ENCODE measurements at places on chromosomes 13 and 19.
A peak's percentile ranks its signal among the peaks of the same experiment; 100 is the strongest.

DNA sequence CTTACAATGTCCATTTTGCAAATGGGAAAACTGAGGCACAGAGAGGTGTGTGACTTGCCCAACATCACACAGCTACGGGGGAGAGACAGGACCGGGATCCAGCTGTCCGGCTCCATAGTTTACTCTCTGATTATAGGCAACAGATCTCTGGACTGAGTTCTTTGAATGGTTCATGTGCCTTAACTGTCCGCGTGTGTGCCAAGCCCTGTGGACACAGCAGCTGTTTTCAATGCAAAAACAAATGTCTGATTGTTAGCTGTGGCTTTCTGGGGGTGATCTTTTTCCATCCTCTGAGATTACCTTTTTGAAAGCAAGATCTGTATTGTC is 94.1 kb downstream of the KL start:
- no peak for DNase-seq

DNA sequence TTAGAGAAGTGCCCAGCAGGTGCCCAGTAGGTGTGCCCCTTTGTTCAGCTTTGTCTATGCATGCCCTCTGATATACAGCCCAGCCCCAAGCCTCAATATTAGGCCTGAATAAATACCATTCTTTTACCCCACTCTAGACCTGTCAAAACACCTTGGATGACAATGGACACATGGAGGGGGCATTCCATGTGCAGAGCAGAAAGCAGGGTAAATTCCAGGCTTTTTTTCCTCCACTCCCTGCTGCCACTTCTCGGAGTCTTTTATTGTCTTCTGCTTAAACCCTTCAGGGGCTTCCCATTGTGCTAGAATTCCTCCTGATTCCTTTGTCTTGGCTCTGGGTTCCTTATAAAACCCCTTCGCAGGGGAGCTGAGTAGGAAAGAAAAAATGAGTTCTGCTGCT is 5.8 kb upstream of the FRY start:
- DNase-seq, result no peak

- DNase-seq, result no peak
These were observed 40.0 kb upstream of the TPP2 start for GRCh38 chr13:102556806-102557205.

GRCh38 chr13:35557475-35557874 is 81.0 kb upstream of the MAB21L1 start:
- no peak for DNase-seq

DNA sequence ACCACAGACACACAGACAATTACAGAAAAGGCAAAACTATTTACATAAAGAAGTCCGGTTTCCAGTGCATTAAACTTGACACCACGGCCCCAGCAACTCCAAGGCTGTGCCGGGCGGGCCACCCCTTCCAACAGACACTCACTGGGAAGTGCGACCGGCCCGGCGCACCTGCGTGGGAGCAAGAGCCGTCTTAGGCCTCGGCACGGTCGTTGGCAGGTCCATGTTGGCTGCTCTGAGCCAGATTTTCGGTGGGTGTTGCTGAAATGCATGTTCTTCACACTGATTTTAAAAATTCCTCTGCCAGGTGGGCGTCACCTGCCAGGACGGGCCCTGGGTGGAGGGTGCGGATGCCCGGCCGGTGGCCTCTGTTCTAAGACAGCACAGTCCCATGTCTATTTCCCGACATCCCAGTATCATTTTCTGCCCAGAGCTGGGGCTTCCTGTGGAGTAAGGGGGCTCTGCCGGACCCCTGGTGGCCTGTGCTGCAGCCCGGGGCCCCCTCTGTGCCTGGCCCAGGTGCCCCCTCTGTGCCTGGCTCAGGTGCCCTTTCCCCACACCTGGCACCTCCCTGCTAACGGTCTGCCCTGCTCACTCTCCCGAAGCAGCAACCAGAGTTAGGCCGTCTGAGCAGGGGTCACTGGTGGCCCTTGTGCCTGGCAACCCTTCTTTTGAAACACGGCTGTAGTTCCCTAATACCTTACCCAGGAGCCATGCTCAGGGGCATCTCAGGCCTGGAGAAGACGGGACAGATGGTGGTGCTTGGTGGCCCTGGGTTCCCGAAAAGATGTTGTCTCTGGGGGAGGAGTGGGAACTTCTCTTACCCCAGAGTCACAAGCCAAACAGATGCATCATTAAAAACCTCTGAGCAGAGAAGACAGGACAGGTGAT is 9.2 kb downstream of the TMEM255B start:
- no peak for DNase-seq

- DNase-seq, result peak; percentile 61
These were observed 27.6 kb downstream of the MYO9B start for GRCh38 chr19:17103177-17103576.

- DNase-seq, result no peak
These were observed 33.1 kb downstream of the DHRS12 start for GRCh38 chr13:51770681-51771417.

DNA sequence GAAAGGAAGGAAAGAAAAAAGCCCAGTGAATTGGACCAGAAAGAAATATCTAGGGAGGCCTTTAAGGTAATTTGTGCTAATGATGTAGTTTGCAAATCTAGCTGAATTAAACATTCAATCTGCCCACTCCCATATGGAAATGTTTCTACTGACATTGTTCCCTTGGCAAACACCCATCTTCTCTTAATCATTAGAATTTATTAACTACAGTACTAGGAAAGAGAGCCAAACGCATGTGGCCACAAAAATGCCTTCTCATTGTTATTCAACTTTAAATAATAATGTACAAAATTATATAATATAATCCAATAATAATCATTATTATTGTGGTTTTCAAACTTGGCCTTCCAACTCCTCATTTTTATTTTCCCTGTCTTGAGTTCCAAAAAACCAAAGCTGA is 234.7 kb downstream of the NHLRC3 start:
- no peak for DNase-seq

DNA sequence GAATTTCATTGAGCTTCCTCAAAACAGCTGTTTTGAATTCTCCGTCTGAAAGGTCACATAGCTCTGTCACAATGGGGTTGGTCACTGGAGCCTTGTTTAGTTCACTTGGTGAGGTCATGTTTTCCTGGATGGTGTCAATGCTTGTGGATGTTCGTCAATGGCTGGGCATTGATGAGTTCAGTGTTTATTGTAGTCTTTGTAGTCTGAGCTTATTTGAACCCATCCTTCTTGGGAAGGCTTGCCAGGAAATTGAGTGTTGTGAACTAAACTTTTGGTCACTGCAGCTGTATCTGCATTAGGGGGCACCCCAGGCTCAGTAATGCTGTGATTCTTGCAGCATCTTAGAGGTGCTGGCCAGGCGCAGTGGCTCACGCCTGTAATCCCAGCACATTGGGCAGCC is 22.0 kb downstream of the BLOC1S3 start:
- DNase-seq, result peak; percentile 63

- DNase-seq, result peak; percentile 4
These were observed 2815.8 kb downstream of the PCDH9 start for GRCh38 chr13:64414381-64414780.

DNA sequence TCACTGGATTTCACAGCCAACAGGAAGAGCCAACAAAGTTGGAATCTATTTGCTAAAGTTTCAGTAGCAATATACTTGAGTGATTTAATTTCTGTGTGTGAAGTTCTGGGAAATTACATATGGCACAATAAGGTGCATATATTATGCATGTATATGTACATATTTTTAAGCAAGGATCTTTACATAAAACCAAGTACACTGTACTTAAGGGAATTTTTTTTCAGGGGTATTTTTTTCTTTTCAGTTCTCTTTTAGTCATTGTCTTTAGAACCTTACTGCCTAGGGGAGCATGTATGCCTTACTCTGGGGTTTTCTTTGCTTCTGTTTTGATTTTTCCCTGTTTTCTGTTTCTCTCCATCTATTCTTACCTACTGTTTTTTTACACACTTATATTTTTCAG is 7.4 kb downstream of the RAP2A start:
- no peak for DNase-seq

GRCh38 chr19:12092956-12093355 is 28.4 kb downstream of the ZNF844 start:
- DNase-seq, result peak; percentile 16

DNA sequence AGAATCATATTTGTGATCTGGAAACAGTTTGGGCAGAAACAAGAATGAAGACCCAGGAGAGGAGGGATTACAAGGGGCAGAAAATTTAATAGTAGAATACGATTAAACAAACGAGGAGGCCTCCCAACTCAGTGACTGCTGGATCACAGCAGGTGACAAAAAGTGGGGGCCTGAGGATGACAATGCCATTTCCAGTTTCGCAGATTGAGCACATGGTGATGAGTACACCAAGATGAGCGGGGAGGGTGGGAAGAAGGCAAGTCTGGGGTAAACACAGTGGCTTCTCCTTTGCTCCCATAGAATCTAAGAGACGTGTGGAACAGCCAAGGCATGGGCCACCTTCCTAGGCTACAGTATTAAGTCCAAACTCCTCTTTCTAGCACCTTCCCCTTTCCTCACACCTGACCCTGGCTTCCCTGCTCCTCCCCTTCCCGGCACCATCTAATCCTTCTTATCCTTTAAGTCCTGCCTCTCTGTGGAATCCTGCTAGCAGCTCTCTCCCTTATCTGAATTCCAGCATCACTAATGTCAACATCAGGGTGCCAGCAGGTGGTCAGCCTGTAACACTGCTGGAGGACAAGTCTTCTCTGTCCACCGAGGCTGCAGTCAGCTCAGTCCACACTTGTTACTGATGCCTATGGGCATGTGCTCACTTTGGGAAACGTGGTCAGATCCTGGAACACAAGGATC is 13.5 kb downstream of the ATP7B start:
- DNase-seq, result no peak

- DNase-seq, result peak; percentile 94
These were observed 26.9 kb downstream of the GAS6 start for GRCh38 chr13:113836768-113837559.

DNA sequence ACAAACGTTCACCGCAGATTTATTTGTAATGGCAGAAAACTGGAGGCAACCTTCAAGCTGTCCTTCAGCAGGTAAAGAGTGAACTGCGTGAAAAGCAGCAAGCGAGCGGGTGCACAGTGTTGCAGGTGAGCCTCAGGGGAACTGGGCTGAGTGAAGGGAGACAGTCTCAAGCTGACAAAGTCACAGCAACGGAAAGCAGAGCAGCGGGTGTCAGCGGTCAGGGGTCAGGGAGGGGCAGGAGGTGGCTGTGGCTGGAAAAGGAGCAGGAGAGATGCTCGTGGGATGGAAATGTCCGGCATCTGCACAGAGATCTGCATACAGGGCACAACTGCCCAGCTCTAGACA is 8.5 kb upstream of the RASA3 start:
- no peak for DNase-seq

DNA sequence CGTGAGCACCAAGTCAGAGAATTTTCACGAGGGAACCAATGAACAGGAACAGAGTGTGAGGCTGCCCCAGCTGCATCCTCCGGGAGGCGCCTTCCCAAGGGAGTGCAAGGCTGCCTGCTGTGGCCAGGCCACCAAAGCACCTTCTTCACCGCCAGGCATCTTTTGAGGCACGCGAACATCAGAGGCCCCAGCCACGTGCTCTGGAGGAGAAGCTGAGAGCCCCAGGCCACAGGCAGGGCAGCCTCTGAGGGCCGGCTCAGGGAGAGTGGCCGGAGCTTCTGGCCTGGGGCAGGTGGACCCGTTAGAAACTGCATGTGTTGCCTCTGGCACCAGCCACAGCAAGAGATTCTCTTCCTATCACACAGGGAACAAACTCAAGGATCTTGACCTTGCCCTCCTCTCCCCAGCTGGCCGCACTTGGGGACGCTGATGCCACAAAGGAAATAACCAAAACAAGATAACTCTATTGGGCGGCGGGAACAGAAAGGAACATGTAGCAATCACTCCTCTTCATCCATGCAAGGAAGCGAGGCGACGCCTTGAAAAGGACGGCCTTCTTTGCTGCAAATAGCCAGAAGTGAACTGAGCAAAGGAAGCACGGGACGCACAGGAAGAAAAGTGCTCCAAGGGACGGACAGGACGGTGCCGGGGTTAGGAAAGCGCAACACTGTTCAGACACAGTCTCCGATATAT is 19.9 kb downstream of the GAS6 start:
- no peak for DNase-seq

DNA sequence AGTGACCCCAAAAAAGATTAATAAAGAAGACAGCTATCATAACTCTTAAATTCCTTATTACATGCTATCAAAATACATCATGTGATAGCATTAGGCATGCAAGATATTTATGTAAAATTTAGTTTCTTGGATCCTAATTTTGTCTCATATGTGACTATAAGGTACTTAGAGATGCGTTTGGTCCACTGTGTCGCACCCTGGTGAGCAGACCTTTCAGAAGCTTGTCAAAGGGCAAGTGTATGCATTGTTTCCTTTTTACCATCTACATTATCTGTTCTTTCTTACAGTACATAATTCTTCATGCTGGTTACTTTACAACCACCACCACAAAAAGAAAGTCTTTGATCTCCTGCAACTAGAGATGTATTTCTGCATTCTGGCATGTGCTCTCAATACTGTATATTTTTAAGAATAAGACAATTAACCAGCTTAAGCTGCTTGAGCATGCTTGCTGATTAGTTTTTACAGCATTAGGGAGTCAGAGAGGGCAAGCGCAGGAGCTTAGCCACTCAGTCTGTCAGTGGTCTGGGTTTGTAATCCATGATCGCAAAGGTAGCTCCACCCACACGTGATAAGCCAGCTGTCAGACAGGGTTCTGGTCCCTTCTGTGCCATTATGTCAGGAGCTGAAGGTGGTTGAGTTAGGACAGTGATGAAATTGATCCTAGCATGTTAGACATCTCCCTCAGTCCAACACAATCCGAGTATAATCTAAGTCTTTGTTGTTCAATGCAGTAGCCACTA is 500.9 kb downstream of the MYO16 start:
- DNase-seq, result no peak

- peak; percentile 93 for DNase-seq
These were observed 15.2 kb downstream of the TPT1 start for GRCh38 chr13:45325806-45326205.

DNA sequence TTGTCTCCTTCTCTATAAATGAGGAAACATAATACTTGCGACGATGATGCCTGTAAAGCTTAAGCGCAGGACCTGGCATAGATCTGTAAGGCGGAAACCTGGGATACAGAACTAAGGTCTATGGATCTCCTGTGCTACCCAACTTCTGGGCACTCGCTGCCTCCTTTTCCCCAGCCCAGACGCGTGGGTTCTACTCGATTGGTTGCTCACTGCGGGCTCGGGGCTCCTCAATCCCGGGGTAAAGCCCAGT is 615 bp upstream of the PSMC4 start:
- no peak for DNase-seq

DNA sequence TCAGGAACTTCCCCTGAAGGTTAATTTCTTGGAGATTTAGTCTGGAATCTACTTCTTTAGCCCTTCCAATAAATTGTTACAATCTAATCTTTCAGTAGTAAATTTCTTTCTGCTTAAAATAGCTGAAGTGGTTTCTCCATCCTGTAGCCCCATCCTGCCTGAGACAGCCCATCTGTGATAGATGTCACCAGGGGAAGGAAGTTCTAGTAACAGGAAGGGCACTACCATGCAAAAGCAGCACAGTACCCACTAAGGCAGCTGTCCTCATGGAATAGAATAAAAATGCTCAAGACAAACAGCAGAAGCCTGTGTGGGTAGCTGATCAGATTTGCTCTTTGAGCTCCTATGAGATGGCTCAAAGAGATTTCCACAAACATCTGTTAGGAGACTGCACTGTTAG is 1036.5 kb downstream of the SLITRK5 start:
- DNase-seq, result no peak
